ENCODE measurements at places on chromosomes 2 and 18.

DNA sequence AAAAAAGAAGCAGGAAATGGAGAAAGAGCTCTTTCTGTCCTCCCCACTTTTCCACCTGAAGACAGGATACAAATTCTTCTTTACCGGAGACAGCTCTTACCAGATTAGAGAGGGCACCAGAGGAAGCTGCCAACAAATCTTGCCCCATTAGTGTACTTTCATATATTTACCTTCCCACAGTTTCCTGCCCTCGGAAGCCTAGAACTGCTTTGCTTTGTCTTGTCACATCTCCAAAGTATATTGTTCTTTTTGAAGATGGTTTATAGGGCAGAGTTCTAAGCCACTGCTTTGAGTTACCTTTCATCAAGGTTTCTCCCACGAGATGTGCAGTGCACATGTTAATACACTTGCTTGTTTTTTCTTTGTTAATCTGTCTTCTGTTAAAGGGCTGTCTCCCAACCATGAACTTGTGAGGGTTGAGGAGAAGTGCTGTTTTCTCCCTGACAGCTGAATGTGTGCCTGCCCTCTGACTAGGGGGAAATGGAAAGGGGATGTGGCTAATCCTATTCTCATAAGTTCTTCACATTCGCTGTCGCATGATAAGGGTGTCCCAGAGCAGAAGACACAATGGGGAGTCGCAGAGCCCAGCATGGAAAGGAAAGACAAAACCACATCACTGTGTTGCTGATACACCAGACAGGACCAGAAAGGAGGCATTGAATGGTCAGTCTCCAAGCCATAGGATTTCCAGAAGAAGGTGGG, 24.2 kb downstream of the CENPA start:
- no peak for DNase-seq

GRCh38 chr2:180101846-180102245, 94.7 kb upstream of the CWC22 start:
- DNase-seq = no peak

- no peak for DNase-seq
These were observed 137.3 kb downstream of the TMEM131 start for GRCh38 chr2:97858442-97858841.

- DNase-seq = no peak
These were observed 950 bp downstream of the KLHL30 start for GRCh38 chr2:238139196-238140039.

DNA sequence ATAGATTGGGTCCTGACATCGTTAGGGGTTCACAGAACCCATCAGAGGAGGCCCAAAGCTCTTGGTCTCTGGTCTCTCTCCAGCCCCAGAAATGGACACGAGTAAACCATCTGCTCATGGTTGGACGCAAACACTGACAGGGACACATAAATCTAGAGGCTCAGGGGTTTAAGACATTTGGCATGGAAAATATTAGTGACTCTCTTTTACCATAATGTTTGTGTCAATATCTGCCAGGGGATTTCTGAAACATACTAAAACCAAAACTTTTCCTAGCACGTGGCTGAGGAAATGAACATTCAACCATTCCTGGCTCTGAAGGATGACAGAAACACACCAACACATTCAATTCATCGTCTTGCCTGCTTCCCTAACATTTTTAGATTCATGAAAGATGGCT, 226.2 kb downstream of the SP3 start:
- DNase-seq = no peak

- no peak for DNase-seq
These were observed 15.0 kb downstream of the PDCL3 start for GRCh38 chr2:100577777-100578176.

- no peak for DNase-seq
These were observed 146.4 kb downstream of the IRS1 start for GRCh38 chr2:226652983-226653765.

DNA sequence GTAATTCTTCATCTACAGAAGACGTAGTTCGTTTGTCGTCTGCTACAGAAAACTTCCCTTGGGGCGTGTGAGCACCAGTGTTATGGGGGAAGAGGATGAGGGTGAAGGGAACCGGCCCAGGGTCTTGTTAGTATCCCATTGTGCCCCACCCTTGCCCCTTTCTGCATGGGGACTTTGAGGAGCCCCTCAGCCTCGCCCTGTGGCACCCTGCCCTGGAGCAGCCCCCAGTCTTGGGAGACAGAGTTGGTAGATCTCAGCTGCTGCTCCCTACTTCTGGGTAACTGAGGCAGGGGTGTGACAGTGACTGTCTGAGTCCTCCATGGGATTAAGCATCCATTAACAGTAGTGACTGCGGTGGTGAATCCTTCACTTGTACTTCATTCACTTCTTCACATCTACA, 50.1 kb downstream of the RNF144A start:
- DNase-seq = no peak

- no peak for DNase-seq
These were observed 412.7 kb downstream of the CNTNAP5 start for GRCh38 chr2:124437811-124438210.

DNA sequence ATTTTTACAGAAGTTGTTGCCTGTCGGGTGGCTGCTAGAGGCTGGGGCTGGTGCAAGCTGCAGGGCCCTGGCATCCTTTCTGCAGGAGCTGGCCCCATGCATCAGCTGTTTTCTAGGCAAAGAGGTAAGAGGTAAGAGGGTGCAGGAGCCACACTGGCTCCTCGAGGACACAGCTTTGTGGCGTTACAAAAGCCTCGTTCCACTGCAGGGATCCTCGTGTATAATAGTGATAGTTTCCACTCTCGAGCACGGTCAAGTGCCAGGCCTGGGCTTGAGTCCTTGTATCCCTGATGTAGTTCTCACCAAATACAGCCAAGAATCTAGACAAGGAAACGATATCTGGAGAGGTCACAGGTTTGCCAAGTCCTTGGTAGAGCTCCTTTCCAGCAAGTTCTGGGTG, 33.2 kb upstream of the FHOD3 start:
- no peak for DNase-seq

DNA sequence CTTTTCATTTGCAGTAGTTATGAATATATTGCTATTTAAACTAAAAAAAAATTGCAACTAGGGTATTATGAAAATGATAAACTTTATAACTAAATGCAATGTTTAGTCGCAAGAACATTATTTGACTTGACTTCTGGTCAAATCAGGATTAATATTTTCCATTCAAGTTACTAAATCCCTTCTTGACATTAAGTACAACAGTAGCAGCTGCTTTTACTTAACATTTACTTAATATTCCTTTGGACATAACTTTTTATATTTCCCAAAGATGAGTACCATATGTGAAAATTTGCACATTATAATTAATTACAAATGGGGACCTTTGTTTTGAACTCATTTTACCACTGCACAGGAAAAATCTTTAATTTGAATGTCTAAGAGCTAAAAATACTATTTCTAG, 74.0 kb downstream of the PMS1 start:
- no peak for DNase-seq

DNA sequence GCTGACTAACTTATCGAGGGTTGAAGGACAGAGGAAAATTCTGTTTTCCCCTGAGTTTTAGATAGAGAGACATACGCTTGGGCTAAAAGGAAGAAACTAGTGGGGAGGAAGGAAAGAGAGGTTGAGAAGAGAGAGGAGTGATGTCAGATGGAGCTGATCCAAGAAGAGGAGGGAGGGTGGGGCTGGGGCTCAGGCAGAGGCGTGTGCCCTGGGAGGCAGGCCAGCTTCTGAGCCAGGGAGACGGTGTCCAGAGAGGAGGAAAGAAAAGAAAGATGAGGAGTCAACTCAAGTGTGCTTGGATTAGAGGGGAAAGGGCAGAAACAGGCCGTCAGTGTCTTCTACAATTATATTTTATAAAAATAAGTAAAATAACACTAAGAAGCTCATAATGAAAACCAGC, 56.2 kb downstream of the EMILIN2 start:
- no peak for DNase-seq

DNA sequence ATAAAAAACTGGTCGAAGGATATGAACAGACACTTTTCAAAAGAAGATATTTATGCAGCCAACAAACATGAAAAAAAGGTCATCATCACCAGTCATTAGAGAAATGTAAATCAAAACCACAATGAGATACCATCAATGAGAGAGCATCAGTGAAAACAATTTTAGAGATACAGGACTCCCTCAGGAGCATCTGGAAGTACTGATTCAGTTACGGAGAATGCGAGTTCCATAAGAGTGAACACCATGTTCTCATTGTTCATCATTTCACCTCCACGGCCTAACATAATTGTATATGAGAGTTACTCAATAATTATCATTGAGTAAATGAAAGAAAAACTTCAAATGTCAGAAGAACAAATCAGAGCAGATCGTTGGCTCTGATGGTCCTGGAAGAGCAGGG, 140.9 kb upstream of the TANK start:
- no peak for DNase-seq

DNA sequence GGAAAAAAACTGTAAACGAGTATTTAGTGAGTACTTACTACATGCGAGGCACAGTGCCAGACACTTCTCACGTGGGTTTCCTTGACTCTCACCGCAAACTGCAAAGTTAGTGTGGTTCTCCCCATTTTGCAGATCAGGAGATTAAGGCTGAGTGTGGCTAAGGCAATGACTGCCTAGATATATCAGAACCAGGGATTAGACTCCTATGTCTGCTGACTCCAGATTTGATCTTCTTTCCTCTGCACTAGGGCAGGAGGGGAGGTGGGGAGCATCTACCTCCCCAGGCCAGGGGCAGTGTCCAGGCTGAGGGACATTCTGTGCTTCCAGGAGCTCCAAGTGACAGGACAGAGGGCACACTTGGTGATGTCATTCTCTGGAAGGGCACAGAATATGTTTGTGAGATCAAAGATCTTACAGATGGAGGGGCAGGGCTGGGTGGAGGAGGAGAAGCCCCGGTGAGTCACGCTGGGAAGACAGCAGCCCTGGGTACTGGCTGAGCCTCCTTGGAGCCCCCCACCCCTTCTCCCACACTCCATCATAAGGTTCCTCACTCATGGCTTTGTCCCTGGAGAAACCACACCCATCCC, 92.4 kb downstream of the RHOB start:
- no peak for DNase-seq

DNA sequence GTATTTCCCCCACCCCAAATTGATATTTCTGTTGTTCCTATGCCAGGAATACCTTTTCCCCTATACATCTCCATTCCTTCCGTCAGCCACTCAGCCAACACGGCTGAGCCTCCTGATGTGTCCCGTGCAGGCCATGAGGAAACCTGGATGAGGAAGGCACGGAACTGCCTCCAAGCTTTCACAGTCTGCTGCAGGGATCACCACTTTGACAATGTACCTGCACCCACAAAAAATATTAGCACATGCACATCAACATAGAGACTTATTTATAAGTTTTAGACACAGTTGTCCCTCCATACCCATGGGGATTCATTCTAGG, 101.4 kb upstream of the PPP1CB start:
- DNase-seq = no peak

DNA sequence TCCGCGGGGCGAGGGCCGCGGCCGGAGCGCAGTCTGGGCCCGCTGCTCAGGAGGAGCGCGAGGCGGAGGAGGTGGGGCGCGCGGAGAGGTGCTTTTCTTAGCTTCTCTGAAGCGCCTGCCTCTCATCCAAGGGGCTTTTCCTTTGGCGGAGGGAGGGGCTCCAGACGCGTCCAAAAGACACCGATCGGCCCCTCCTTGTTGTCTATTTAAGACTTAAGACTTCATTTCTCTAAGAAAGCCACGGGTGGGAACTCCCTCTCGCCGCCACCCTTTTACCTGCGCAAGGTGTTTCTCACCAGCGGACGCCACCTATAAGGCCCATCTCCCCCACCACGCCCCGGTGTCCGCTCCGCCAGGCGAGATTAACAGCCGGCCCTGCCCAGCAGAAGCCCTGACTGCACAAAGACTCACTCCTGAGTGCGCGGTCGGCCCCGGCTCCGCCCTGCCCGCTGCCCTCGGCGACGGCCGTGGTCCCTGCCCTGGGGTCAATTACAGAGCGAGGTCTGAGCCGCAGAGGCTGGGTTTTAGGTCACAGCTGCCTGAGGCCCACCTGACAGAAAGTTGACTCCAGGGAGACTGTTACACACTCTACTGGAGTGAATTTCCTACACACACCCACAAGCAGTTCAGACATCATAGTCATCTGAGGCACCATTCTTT, at the start of gene DSC2:
Gene DSC2, minus strand, starts transcription at position 397 of the 660 bp plus-strand sequence. CDS start 450 bp downstream, outside the sequence.
- no peak for DNase-seq

GRCh38 chr2:32553829-32554432, 73.9 kb upstream of the TTC27 start:
- peak; percentile 5 for DNase-seq

- DNase-seq = no peak
These were observed 307.2 kb downstream of the CDH2 start for GRCh38 chr18:27869735-27870134.

DNA sequence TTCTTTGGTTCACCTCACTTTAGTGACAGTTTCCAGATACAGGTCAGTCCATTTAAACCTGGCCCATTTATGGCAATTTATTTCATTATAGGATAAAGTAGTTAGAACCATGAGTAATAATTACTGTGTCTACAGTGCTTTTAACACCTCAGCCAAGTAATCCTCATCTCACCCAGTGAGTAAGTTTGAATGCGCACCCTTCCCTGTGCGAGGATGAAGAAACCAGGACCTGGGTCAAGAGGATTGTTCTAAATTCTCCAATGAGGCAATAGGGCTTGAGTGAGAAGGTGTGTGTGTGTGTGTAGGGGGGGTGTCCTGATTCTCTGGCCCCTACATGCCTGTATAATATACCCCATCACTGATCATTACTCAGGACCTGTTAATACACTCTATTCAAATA, 854 bp upstream of the MYO1B start:
- DNase-seq = no peak

DNA sequence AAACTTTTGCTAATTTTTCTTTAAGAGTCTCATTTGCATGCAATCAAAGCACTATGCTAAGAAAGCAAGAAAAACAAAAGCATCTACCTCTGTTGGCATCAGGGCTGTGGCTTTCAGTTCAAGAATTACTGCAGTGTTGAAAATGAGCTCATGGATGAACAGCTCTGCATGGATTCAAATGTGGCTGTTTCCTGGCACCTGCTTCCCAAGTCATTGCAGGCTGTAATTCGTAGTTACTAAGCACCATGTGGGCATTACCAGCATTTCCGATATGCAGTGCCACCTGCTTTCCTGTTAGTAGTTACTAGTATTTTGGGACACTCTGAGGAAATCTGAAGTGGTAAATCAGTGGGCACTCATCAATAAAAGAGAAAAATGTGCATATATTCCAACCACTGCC, 37.8 kb upstream of the FAM110C start:
- DNase-seq = no peak

DNA sequence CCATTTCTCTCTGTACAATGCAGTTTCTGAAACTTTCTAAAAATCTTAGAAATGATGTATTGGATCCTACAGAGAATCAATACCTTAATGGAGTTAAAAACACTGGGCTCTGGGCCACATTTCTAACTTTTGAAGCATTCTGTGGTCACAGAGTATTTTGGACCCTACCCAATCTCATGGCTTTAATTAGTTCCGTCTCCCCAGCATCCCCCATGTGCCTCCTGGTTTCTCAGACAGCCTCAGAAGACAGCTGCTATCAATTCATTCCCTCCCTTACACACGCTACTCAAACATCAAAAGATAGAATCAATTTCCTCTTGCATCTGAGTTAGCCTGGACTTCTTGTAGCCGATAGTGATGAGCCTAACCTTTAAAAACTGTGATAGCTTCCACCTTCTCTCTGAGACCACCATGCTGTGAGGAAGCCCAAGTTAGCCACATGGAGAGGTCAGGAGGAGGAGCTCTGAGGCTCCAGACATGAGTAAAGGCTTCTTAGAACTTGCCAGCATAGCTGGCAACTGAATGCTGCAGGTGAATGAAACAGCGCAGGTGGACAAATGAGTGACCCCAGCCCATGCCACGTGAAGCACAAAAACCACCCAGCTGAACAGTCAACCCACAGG, 10.4 kb downstream of the ADCY3 start:
- DNase-seq = peak; percentile 41

Measured in AG09309 (cell line).